ENCODE measurements at places on chromosomes 16 and 17. TPM values are rescaled to one million over a fixed set of nuclear protein-coding genes. Genes with fewer than 3 reads are reported as not detected.

GRCh38 chr16:58038219-58038641, 12.7 kb downstream of the MMP15 start:
- H3K27me3 ChIP-seq, result no peaks in the 10 kb centered on the region
- no peak for DNase-seq
- no peak overlapping the region for H3K4me3 ChIP-seq
- no peaks in the 10 kb centered on the region for H3K36me3 ChIP-seq
- no peaks in the 10 kb centered on the region for H3K4me1 ChIP-seq

DNA sequence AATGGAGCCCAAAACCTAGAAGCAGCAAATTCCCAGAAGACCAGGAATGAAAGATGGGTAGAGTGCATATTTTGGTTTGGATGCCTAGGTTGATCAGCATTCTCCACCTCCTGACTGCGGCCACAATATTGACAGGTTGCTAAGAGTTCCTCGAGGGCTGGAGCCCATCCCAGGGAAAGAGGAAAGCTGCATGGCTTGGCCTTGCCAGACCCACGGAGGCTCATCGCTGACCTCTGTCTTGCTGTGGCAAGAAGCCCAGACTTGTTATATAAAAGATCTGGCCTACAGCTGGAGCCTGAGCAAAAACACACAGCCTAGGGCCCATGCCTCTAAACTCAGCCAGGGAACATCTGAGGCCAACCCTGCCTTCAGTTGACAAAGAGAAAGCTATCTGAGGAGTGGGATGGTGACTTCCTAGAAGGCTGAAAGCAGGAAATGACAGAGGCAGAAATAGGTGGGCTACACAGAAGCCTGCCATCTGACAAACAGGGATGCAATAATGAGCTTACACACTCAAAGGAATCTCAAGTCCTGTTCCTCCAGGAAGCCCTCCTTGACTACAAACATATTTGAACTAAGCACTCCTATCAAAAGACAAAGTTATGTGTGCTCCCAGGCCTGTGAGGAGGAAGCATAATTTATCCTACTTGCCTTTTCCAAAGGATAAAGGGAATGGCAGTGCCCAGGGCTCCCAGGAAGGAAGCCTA, 22.5 kb upstream of the SLC35B1 start:
- peaks cover 9% of the 10 kb centered on the region for H3K36me3 ChIP-seq
- H3K4me1 ChIP-seq, result no peaks in the 10 kb centered on the region
- H3K27me3 ChIP-seq, result no peaks in the 10 kb centered on the region
- H3K4me3 ChIP-seq, result no peak overlapping the region
- no peak overlapping the region for H3K27ac ChIP-seq

DNA sequence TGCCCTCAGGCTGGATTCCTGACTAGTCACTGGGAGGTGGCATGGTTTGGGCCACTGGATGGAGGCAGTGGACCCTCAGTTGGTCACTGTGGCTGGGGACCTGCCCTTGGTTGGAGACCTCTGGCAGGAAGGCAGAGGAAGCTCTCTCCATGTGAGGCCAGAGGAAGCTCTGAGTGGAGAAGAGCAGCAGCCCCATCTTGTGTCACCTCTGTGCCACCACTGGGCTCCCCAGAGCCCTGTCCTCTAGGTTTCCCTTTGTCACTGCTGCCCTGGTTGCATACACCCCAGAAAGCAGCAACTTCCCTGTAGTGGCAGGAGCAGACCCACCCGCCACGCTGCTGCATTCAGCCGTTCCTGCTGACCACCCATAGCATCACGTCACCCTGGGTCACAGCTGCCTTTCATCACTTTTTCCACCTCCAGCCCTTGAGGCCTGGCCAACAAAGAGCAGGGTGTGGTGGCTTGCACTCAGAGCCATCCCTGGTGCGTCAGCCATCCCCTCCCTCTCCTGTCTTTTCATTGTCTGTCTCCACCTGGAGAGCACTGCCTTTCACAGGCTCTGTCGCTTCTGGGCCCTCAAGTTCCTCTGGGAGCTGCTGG, 11.9 kb downstream of the CTRL start:
- no peaks in the 10 kb centered on the region for H3K36me3 ChIP-seq
- H3K27me3 ChIP-seq, result no peaks in the 10 kb centered on the region
- no peak for DNase-seq
- H3K4me3 ChIP-seq, result no peak overlapping the region
- no peaks in the 10 kb centered on the region for H3K4me1 ChIP-seq
- H3K27ac ChIP-seq, result no peak overlapping the region

TLCD3B gene
- total RNA-seq, result 0.99 TPM
